Activated T-helper 1 cell treated with anti-CD3 and anti-CD28 coated beads, Interleukin-2, amount 50 U/mL, for 16 hours (primary cell): ENCODE measurements at places on chromosomes 5 and 9.

DNA sequence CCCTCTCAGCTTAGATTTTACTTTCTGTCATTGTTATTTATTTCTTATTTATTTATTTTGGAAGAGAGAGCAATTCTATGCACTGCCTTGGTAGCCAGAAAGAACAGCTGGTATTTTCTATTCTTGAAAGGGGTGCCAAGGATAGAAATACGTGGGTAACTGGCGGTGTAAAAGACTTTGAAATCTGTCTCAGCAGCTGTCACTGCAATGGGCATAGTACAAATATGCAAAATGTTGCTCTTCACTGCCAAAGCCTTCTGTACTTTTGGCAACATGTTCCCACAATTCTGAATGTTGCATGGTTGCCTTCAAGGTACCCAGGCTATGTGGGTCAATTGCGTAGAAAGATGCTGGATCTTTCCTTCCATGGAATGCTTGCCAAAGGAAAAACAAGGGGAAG lies 230.2 kb upstream of the EDIL3 start:
- DNase-seq, result no peak

DNA sequence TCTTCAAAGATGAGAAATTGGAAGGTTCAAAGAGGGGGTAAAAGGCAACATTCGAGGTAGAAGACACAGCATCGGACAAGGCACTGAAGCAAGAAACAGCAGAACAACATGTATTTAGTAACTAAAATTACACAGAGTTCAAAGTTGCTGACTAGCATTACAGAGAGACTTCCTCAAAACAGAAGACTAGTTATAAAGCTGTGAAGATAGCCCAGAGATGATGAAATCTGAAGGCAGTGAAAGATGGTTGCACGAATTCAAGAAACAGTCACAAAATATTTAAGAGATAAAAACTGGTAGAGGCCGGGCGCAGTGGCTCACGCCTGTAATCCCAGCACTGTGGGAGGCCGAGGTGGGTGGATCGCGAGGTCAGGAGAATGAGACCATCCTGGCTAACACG lies 16.3 kb downstream of the MAPKAP1 start:
- no peak for DNase-seq

DNA sequence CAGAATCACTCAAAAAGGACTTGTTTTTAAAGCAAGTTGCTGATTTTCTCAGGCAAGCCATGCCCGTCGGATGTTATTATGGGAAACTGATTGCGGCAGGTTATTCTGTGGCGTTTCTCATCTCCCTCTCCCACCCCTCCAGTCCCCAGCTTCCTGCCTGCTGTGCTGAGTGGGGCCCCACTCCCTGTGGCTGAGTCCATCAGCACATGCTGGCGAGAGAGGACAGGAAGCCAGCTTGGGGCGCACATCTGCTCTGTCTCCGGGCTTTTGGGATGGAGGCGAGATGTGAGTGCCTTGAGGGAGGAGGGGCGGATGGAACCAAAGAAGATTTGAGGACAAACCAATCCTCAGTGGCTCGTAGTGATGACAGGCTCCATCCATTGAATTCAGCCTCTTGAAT lies 108.0 kb downstream of the DAPK1 start:
- no peak for DNase-seq

DNA sequence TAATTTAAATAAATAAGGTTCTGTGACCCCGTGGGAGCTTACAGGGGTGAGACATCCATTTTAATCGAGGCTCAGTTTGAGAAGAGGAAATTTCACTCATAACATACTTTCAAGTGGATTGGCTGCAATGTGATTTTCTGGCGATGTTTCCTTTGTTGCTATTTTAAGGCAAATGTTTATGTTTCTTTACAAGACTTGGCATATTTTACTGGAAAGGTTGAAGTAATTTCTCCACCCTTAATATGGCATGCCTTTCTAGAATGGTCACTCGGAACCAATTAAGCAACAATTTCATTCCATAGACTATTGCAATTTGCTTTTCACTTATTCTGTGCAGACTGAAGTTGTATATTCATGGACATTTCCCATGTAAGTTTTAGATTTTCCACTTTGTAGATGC lies 438.0 kb upstream of the WWC1 start:
- no peak for DNase-seq
